ENCODE measurements at places on chromosomes 6 and 20.

- DNase-seq = peak; percentile 66
Measured at GRCh38 chr20:40251284-40251932, 437.6 kb downstream of the MAFB start.

DNA sequence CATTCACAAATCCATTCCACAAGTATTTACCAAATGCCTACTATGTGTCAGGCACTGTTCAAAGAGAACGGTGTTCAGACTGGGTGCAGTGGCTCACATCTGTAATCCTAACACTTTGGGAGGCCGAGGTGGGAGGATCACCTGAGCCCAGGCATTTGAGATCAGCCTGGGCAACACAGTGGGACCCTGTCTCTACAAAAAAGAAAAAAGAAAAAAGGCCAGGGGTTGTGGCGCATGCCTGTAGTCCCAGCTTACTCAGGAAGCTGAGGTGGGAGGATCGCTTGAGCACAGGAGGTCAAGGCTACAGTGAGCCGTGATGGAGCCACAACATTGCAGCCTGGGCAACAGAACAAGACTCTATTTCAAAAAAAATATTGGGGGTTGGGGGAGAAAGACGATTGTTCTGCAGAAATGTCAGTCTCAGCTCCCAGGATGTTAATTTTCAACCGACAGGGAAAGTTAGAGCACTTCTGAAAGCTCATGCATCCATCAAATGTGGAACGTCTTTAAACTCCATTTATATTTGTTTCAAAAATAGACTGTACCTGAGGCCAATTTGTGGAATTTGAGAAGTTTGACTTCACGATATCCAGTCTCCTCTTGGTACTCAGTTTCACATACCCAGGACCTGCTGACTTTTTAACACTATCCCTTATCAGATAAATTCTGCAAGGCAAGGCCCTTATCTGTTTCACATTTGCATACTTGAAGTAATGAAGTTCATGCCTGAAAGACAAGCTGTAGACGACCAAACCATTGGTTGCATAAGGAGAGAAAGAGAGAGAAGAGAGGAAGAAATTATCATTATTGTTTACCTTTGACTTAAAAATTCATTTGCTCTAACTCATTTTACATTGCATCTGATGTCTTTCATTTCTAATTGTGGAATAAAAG lies 14.8 kb upstream of the BTN3A2 start:
- DNase-seq = no peak

DNA sequence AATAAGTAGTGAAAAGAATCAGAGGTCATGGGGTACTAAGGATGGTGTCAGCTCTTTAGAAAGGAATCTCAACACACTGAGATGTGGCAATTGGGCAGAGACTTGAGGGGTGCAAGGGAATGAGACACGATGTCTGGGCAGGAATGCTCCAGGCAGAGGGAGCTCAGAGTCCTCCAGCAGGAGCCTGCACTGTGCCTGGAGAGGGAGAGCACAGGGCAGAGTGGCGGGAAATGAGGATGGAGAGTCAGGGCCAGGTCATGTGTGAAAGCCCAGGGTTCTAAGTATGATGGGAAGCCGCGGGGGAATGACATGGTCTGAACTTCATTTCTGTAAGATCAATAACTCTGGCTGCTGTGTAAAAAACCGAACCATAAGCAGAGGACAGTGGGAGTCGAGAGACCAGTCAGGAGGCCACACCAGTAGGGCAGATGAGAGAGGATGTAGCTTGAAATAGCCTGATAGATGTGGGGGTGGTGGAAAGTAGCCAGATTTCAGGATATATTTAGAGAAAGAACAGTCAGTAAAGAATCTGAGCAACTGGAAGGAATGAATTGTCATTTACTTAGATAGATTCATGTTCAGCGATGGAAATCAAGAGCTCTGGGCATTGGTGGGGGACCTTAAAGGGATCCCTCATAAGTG lies 133.4 kb upstream of the DTNBP1 start:
- DNase-seq = no peak

DNA sequence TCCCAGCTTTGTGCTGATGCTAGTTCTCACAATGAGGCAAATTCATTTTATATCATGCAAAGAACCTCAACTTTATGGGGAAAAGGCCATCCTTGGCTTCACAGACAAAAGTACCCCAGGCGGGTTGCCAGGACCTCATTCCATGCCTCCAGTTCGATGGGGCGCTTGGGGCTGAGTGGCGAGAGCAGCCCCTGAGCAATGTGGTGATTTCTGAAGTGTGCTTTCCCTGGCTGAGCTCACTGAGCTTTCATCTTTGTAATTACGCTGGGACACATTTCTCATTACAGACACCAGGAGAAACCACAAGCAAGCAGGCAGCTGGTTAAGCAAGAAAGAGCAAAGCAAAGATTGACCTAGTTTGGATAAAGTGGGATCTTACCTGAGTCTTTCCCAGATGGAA lies 301.5 kb upstream of the CDH4 start:
- no peak for DNase-seq

GRCh38 chr6:6705915-6706675 lies 117.6 kb downstream of the LY86 start:
- DNase-seq = no peak

DNA sequence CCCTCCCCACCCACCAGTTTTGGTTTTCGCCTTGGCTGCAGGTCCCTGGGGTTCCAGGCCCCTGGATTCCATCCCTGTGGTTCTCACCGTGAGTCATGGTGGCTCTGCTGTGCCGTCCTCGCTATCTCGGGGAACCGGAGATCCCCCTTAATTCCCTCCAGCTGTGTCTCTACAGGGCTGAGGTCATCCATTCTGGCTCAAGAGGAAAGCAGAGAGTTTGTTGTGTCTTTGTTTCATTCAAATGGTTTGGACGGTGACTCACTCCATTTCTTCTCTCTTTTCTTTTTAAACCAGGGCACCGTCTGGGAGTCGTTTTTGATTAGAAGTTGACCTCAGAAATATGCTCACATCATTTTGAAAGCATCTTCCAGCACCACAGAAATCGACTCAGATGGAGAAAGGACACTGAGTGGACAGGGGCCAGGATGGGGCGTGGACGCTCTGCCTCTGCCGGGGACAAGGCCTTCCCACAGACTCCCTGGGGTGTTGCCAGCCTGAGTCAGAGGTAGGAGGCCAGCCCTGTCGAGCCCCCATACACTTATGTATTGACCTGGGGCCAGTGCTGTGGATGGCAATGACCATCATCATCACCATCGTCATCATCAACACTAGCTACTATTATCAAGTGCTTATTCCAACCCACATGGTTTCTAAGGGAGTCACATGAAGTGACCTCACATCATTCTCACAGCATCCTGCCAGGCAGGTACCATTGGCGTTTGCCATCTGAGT lies 176.2 kb downstream of the NFATC2 start:
- DNase-seq = peak; percentile 75

All from ELF-1 (cell line).